ENCODE measurements at places on chromosomes 11 and 22.

DNA sequence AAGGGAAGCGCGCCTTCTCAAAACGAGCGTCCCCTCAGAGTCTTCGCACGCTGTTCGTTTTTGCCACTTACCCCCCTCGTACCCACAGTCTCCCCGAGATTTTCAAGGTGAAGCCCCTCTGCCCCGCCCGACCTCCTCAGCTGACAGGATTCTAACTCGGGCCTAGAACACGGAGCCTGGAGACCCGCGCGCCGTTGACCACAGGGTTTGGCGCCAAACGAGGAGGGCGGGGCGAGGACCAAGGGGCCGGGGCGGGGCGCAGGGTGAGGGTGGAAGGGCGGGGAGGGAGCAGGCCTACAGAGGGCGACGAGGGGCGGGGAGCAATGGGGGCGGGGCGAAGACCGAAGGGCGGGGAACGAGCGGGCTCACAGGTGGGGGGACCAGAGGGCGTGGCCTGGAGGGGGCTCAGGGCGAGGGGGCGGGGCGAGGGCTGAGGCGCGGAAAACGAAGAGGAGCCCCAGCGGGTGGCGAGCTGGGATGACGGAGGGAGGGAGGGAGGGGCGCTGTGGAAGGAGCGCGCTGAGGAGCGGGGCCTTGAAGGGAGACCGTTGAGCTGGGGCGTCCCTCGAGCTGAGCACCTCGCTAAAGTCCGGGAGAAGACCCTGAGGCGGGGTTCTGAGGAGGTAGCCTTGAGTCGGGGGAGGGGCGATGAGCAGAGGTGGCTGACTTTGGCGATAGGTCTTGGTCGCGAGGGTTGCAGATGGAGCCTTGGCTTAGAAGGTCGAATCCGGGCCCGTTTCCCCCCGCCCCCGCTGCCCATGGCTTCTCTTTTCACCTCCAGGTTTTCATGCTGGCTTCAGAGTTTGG, at the start of gene DMC1:
Gene DMC1, minus strand, starts transcription at position 212 of the 807 bp plus-strand sequence. CDS start 1,927 bp downstream, outside the sequence.
- peak; percentile 96 for DNase-seq
- H3K27me3 ChIP-seq, result no peaks in the 10 kb centered on the region
- peaks cover 47% of the 10 kb centered on the region for H3K4me1 ChIP-seq
- peak within 1 kb of the TSS; percentile 55 for H3K4me3 ChIP-seq

DNA sequence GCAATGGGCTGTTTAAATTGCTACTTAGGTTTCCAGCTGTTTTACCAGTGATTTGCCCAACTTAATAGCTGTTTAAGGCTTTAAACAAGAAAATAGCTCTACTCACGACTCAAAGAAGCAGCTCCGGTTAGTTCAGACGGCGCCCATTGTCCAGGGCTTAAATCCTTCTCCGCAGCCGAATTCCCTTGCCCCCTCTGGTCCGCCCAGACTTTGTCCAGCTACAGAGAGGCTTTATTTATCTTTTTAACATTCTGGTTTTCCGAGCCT, 20.9 kb upstream of the SCUBE1 start:
- H3K36me3 ChIP-seq, result no peaks in the 10 kb centered on the region
- H3K27me3 ChIP-seq, result peaks cover 27% of the 10 kb centered on the region
- no peak overlapping the region for H3K4me3 ChIP-seq
- H3K4me1 ChIP-seq, result no peaks in the 10 kb centered on the region
- no peak overlapping the region for H3K27ac ChIP-seq

DNA sequence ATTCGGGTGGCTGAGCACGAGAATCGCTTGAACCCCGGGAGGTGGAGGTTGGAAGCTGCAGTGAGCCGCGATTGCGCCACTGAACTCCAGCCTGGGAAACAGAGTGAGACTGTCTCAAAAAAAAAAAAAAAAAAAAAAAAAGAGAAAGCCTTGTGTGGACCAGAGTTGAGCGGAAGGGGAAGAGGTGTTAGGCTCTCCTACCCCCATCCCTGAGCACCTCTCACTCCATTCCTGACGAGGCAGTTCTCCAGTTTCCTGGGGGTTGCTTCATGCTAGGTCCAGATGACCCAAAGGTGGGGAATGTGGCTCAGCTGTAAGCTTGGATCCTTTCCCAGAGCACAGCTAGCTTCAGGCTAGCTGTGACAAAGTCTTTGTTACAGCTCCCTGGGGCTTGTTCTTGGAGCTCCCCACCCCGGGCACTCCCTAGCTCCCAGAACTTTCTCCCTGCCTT, 8.8 kb upstream of the DNAL4 start:
- no peaks in the 10 kb centered on the region for H3K4me1 ChIP-seq
- H3K4me3 ChIP-seq, result no peak overlapping the region
- H3K27me3 ChIP-seq, result no peaks in the 10 kb centered on the region
- peak overlapping the region; percentile 61 for H3K27ac ChIP-seq
- H3K36me3 ChIP-seq, result no peaks in the 10 kb centered on the region

DNA sequence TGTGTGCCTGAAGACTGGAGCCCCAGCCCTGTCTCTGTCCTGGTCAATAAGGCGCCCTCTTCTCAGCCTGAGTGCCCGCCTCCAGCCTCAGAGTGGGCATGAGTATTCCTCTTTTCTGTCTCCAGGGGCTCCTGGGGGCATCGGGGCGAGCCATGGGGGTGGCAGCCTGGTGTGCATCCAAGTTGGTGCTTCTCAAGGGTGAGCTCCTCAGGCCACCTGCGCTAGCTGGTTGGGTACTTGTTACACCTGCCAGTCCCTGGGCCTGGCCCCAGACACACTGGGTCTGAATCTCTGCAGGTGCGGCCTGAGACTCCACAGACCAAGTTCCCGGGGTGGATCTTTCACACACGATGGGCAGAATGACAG, 168.6 kb upstream of the B3GAT1 start:
- peaks cover 14% of the 10 kb centered on the region for H3K27me3 ChIP-seq
- no peak overlapping the region for H3K27ac ChIP-seq
- H3K4me3 ChIP-seq, result no peak overlapping the region
- H3K36me3 ChIP-seq, result no peaks in the 10 kb centered on the region
- H3K4me1 ChIP-seq, result no peaks in the 10 kb centered on the region

GRCh38 chr22:50467773-50468440, 6.9 kb downstream of the SBF1 start:
- H3K27ac ChIP-seq, result no peak overlapping the region
- peaks cover 48% of the 10 kb centered on the region for H3K36me3 ChIP-seq
- DNase-seq, result no peak
- H3K4me1 ChIP-seq, result peaks cover 39% of the 10 kb centered on the region
- H3K27me3 ChIP-seq, result no peaks in the 10 kb centered on the region

GRCh38 chr11:128767591-128768001, 73.7 kb downstream of the FLI1 start:
- no peaks in the 10 kb centered on the region for H3K36me3 ChIP-seq
- H3K27ac ChIP-seq, result no peak overlapping the region
- H3K4me3 ChIP-seq, result no peak overlapping the region
- H3K27me3 ChIP-seq, result peaks cover 8% of the 10 kb centered on the region

DNA sequence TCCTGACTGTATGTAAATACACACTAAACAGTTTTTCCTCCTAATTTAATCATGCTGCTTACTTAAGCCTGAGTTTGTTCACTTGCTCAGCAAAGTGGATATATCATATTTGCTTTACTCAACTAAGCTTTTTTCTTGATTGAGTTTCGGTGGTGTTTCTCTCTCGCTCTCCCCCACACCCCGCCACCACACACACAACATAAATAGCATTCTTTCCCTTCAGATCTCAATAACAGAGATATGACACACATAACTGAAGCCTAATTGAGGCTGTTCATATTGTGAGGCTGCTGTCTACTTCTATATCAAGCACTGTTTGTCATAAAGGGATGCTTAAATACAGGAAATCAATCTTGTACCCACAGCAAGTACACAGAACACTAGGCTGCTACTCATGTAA, 364.9 kb downstream of the FAT3 start:
- no peaks in the 10 kb centered on the region for H3K27me3 ChIP-seq
- H3K36me3 ChIP-seq, result no peaks in the 10 kb centered on the region
- H3K4me3 ChIP-seq, result no peak overlapping the region
- no peaks in the 10 kb centered on the region for H3K4me1 ChIP-seq

- no peak for DNase-seq
- H3K36me3 ChIP-seq, result no peaks in the 10 kb centered on the region
- no peaks in the 10 kb centered on the region for H3K27me3 ChIP-seq
- no peaks in the 10 kb centered on the region for H3K4me1 ChIP-seq
Observed at GRCh38 chr22:28488825-28489224, 190.8 kb downstream of the TTC28 start.

DNA sequence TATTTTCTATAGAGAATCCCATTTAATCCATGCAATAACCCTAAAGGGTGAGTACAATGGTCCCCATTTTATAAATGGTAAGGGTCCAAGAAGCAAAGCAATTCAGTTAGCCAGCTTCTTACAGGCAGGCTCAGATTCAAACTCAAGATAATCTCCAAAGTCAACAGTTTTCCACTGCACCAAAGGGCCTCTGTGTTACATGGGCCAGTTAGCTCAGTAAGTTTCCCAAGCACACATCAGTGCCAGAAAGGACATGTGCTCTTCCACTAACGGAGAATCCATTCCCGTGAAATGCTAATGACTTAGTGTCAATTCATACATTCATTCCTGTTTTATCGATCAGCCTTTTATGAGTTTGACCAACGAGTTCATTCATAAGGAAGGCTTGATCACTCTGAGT, 11.0 kb downstream of the SLC43A1 start:
- no peak overlapping the region for H3K4me3 ChIP-seq
- H3K4me1 ChIP-seq, result peaks cover 6% of the 10 kb centered on the region
- no peak overlapping the region for H3K27ac ChIP-seq
- no peak for DNase-seq
- H3K36me3 ChIP-seq, result no peaks in the 10 kb centered on the region

DNA sequence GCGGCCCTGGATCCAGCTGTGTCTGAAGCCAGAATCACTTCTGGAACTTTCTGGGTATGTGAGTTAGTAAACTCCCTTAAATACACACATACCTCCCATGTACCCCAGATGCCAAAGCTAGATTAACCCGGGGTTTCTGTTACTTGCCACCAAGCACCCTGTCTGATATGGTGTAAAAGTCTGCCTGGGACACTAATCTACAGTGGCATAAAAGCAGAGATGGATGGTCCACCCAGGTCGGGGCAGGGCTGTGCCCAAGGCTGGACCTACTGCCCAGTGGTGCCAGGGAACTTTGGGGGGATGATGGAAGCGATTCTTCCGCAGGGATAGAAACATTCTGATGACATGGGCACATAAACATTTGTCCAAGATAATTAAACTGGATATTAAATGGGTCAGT, 12.7 kb downstream of the MRGPRF start:
- DNase-seq, result no peak
- peak overlapping the region; percentile 93 for H3K27ac ChIP-seq
- H3K27me3 ChIP-seq, result no peaks in the 10 kb centered on the region

- no peak overlapping the region for H3K27ac ChIP-seq
- no peaks in the 10 kb centered on the region for H3K4me1 ChIP-seq
- H3K36me3 ChIP-seq, result no peaks in the 10 kb centered on the region
- DNase-seq, result no peak
- no peak overlapping the region for H3K4me3 ChIP-seq
Observed at GRCh38 chr11:57370251-57370650, 10.7 kb downstream of the PRG3 start.

GRCh38 chr11:65132988-65133700, 1.2 kb downstream of the SYVN1 start:
- peak overlapping the region; percentile 96 for H3K27ac ChIP-seq
- peak overlapping the region; percentile 76 for H3K4me3 ChIP-seq
- no peak for DNase-seq
- H3K4me1 ChIP-seq, result peaks cover 27% of the 10 kb centered on the region
- no peaks in the 10 kb centered on the region for H3K27me3 ChIP-seq

DNA sequence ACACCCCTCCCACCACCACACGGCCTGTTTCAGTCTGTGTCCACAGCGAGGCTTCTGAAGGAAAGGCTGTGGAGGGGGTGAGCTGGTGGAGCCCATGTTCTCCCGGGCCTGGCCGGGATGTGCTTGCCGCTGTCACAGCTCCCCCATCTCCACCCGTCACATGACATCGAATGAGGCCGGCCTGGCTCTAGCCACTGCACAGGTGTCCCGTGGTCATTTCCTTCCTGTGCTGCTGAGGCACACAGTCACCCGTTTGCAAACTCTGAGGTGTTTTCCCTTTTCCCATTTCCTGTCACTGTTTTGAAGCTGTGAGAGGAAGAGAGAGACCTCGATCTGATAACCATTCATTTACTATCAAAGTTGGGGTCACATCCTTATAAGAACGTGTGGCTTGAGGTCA, 55.7 kb upstream of the CLDN5 start:
- DNase-seq, result no peak
- H3K4me3 ChIP-seq, result no peak overlapping the region
- no peaks in the 10 kb centered on the region for H3K36me3 ChIP-seq
- no peaks in the 10 kb centered on the region for H3K4me1 ChIP-seq

DNA sequence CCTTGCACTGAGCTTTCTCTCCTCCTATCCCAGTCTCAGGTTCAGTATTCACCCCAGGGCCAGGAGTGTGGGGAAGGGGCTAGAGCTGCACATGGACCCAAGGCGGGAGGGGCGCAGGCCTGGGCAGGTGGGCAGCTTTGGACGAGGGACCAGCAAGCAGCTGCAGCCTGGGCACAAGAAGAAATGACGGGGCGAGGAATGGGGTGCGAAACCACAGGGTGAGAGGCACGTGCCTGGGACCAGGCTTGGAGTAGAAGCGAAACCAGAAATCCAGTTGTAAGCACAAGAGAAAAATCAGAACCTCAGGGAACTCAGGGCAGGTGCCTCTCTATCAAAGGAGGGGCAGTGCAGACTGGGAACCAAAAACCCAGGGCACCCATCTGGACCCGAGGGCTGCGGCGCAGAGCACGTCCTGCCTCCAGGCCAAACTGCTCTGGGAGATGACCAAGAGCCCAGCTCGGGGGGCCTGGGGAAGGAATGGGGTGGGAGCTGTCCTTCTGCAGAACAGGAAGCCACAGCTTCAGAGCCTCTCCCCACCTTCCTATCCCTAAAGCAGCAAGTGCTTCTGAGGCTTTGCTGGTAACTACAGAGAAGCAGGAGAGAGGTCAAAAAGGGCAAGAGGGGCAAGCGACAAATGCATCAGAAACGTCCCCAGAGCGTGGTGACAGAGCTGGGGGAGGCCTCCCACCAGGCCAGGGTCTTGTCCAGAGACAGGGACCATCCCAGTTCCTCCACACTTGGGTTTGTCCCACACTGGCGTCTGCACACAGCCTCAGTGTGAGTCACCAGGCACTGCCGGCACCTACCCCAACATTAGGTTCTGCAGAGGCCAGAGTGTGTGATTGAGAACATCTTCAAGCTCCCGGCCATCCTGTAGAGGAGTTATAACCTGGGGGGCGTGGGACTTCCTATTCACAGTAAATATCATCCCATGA, 18.3 kb upstream of the TMPRSS4 start:
- H3K4me1 ChIP-seq, result no peaks in the 10 kb centered on the region
- no peak overlapping the region for H3K4me3 ChIP-seq
- H3K27ac ChIP-seq, result no peak overlapping the region
- no peaks in the 10 kb centered on the region for H3K27me3 ChIP-seq
- no peaks in the 10 kb centered on the region for H3K36me3 ChIP-seq

- peak; percentile 74 for DNase-seq
- H3K4me3 ChIP-seq, result no peak overlapping the region
- H3K4me1 ChIP-seq, result peaks cover 21% of the 10 kb centered on the region
- H3K36me3 ChIP-seq, result no peaks in the 10 kb centered on the region
- H3K27me3 ChIP-seq, result no peaks in the 10 kb centered on the region
Observed at GRCh38 chr11:75313513-75314272, 37.8 kb downstream of the ARRB1 start.

- H3K27me3 ChIP-seq, result no peaks in the 10 kb centered on the region
- peaks cover 40% of the 10 kb centered on the region for H3K4me1 ChIP-seq
- peak within 1 kb of the TSS; percentile 71 for H3K4me3 ChIP-seq
- H3K36me3 ChIP-seq, result peaks cover 14% of the 10 kb centered on the region
Observed at GRCh38 chr11:62707277-62707861, at the start of the genes BSCL2 and GNG3. Gene BSCL2 (minus strand): TSS chr11:62707424. CDS start chr11:62707195, 229 bp downstream. Gene GNG3 (plus strand): TSS chr11:62707676. CDS start chr11:62708296, 620 bp downstream.

GRCh38 chr11:57202281-57202680, 20.5 kb downstream of the LRRC55 start:
- no peak for DNase-seq
- H3K4me1 ChIP-seq, result no peaks in the 10 kb centered on the region
- no peak overlapping the region for H3K27ac ChIP-seq
- peaks cover 11% of the 10 kb centered on the region for H3K27me3 ChIP-seq

- H3K27me3 ChIP-seq, result no peaks in the 10 kb centered on the region
- no peaks in the 10 kb centered on the region for H3K36me3 ChIP-seq
- no peak for DNase-seq
- no peak overlapping the region for H3K27ac ChIP-seq
Observed at GRCh38 chr11:36601155-36601554, 3.1 kb upstream of the RAG2 start.
